ENCODE measurements at places on chromosomes 6 and 20. TPM values are rescaled to one million over a fixed set of nuclear protein-coding genes. Genes with fewer than 3 reads are reported as not detected.

- DNase-seq = no peak
Measured at GRCh38 chr6:44138717-44139350, 11.5 kb downstream of the TMEM63B start.

DNA sequence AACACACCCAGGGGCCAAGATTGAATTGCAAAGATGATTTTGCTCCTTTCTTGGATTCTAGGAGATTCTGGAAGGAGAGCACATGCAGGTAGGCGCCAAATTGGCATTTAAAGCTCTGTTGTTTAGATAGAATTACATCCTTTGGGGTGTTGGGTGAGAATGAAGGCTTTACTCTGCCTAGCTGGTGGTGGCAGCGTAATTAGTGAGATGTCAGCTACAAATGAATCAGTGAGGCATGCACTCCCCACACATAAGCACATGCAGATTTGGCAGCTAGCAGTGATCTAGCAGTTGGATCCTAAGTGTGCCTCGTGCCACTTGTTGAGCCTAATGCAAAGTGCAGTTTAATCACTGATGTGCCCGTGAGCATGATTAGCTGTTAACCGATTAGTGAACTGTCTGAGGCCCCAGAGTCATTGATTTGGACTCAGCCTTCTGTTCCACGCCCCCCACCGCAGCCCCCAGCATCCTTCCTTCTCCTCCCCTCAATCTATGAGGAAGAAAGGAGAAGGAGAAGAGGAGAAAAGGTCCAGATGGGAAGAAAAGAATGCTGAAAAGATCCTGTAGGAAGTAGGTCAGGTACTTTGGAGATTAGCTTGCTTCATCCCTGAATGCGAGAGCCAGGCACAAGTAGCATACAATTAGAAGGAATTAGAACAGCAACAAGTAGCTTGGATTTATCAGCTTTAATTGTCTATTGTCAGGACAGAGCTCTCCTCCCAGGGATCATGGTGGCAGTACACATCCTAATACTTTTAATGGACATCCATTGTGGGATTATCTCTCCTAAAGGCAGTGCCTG is 6.0 kb upstream of the PRDM1 start:
- no peak for DNase-seq

The LINC00237 gene
- not detected for total RNA-seq

The FHL5 gene
- not detected for total RNA-seq

DNA sequence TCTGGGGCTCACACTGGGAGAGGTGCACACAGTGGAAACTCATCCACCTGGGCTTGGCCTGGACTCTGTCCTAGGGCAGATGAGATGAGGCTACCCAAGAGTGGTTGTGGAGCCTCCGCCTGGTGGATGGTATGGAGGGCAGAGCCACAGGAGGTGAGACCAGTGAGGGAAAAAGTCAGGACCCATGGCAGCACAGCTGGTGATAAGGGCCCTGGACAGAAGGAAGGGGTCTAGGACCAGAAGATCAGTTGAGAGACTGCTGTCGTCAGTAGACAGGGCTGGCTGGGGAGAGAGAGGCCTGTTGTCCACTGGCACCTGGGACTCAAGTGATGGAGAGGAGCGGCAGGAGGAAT is 29.8 kb downstream of the PLCG1 start:
- no peak for DNase-seq

The TMX4 gene
- total RNA-seq = 58.8 TPM

The FITM2 gene
- total RNA-seq = 3.4 TPM

GRCh38 chr20:38337561-38338140 is 8.6 kb upstream of the LBP start:
- no peak for DNase-seq

GRCh38 chr6:5036269-5036668 is 32.4 kb upstream of the RPP40 start:
- no peak for DNase-seq

DNA sequence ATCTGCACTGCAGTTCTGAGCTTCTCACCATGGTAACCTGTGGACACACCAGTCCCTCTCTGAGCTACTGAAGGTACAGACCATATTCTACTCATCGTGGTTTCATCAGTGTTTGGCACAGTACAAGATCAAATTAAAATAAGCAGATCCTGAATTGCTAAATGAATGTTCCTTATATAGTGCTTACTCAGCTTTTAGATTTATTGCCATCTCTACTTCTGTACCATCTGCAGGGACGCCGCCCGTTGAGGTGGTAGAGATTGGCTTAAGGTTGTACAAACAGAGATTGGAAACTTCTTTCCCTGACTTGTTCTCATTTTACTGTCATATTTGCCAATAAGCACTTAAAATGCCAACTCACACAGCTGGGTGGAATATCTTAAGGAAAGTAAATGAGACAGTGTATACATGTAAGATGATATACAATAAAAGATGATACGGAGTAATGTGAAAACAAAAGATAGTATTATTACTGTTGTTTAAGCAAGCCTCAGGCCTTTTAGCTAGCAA is 223.4 kb upstream of the FOXQ1 start:
- no peak for DNase-seq

- DNase-seq = no peak
Measured at GRCh38 chr6:7727946-7728854, 2.3 kb downstream of the BMP6 start.

GRCh38 chr6:52155791-52156576 is 30.2 kb upstream of the IL17A start:
- DNase-seq = no peak

GRCh38 chr6:41683523-41684310 is 45.4 kb downstream of the MDFI start:
- DNase-seq = peak; percentile 54

DNA sequence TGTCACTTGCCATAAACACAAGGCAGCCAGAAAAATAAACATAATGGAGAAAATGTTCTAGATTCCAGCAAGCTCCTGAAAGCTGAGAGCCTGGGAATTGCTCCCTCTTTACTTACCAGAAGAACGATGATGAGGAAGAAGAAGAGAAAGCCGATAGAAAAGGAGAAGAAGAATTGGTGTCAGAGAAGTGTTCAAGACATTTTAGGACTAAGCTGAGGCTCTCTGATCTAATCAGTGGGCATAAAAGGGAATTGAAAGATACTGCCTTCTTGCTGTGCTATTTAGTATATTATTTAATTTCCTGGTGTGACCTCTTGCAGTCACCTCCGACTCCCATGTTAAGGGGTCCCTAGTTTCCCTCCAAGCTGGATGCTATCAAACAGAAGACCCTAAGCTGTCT is 316.6 kb upstream of the JARID2 start:
- no peak for DNase-seq

The SOX12 gene
- total RNA-seq = 8.3 TPM

The SESN1 gene
- total RNA-seq = 69.6 TPM

The ANGPT4 gene
- total RNA-seq = not detected

GRCh38 chr6:112640891-112641290 is 293.8 kb downstream of the RFPL4B start:
- DNase-seq = no peak

DNA sequence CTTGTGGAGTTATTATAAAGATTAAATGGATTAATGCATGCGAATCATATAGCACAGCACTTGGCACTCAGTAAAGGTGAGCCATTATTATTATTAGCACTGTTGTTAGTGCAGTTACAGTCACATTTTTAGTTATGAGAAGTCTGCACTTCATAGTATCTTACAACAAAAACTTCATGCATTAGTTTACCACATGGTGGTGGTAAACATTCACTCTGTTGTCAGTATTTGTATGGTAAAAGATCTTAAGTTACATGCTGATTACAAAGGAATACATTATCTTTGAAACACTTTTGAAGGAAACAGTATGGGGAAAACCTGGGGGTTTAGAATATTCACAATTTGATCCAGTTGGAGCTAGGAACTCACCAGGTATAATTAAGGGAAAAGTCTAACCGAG is 20.8 kb downstream of the TMEM14A start:
- no peak for DNase-seq

Data from T-helper 17 cell (primary cell).